Gastrocnemius medialis (tissue), 4 donors: ENCODE measurements at places on chromosomes 5 and 9. TPM values are rescaled to one million over a fixed set of nuclear protein-coding genes. Genes with fewer than 3 reads are reported as not detected.

DNA sequence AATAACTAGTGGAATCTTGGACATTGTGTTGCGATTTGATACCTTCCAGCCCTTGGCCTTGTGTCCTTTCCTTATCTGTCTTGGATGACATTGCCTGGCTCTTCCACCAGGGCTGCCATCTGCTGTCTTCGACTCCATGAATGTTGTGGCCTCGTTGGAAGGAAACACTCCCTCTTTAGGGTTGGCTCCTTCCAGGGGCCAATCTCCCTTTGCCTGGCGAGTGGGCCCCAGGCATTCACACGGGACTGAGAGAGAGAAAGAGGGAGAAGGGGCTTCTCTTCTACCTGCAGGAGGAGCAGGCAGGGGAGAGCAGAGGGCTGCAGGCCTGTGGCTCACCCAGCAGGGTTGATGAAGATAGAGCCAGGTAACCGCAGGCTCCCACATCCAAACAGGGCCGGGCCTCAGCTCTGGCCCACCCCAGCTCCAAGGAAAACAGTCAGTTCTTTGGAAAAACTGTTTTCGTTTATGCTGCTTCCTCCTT is 31.3 kb downstream of the FGF1 start:
- DNase-seq, result no peak

DNA sequence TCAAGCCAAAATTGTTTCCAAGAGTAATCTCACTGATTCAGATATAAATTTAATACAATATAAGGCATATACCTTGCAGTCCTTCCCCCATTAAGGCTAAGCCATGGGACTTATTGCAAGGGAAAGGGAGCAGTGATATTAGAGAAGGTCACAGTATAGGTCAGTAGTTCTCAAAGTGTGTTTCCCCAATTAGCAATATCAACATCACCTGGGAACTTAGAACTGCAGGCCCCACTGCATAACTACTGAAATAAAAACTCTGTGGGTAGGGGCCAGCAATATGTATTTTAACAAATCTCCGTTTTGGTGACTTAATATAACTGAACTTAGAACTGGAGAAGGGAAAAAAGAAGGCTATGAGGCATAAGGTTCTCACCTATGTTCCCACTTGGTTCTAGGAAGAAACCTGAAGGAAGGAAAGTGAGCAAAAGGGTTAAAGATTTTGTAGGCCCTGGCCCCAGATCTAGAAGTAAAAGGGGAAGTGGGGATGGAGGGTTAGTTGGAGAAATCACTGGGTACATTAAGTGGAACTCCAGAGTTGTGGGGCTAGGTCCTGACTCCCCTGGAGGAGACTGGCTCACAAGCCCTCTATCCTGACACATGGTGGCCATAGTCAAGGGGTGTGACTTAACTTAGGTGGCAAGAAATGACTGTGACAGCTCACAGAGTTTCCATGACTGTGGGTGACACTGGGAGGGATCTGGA is 40.7 kb downstream of the WDR36 start:
- DNase-seq, result no peak

DNA sequence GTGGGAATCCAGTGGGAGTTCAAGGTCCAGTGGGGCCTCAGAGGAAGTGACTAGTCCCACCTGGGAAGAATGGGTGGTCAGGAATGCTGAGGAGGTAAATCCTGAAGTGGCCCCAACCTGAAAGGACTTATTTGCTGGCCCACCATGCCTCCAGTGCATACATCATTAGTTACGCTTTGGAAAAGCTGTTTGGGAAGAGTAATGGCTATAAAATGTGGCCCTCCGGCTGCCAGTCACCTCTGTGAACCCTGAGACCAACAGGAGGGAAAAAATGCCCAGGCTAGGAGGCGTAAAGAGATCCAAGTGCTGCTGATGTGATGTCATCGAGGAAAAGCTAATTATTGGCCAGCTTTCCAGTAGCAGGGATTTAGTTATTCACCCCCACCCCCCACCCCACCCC is 2.7 kb upstream of the SLC26A2 start:
- no peak for DNase-seq

DNA sequence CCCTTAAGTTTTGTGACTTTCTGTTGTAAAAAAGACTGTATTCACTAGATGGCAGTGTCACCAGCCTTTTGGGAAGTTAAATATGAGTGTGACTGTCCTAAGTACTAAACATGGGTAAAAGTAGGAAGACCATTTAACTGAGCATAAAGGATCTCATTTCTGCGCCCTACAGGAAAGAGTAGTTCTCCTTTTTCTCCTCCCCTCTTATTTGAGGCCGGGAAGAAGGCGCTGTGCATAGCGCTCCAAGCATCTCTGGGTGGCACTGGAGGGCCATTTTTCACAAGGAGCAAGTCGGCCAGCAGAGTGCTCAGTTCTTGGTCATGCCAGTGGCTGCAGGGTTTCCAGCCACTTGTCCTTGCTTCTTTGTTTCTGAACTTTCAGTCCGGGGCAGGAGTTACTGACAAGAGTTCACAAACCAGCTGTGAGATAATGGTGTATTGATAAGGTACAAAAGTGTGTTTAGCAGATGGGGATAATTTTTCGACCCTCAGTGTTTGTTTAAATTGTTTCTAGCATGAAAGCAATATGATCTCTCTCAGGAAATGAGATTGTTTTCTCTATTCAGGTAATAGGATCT is 227.6 kb upstream of the DMRT1 start:
- DNase-seq, result peak; percentile 80

DNA sequence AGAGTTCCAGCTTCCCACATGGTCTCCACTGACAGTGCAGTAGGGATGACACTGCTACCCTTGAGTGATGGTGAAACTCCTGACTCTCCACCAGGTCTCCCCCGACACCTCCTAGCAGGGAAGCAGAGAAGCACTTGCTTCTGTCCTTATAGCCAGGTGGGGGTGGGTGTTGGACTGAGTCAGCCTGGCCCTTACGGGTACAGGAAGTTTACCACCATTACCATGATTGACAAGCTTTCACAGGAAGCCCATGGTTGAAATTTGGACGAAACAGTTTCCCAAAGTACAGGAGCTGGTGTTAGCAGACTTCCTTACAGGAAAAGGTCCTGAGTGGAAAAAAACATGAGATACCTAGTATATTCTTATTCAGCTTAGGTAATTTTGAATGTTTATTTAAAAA is 3.1 kb upstream of the FBXL7 start:
- no peak for DNase-seq

- no peak for DNase-seq
These were observed 50.3 kb upstream of the TGFBR1 start for GRCh38 chr9:99054581-99054980.

The NMUR2 gene
- total RNA-seq, result not detected
